Left cardiac atrium (tissue), 4 donors: ENCODE measurements at places on chromosomes 12 and 14. TPM values are rescaled to one million over a fixed set of nuclear protein-coding genes. Genes with fewer than 3 reads are reported as not detected.

DNA sequence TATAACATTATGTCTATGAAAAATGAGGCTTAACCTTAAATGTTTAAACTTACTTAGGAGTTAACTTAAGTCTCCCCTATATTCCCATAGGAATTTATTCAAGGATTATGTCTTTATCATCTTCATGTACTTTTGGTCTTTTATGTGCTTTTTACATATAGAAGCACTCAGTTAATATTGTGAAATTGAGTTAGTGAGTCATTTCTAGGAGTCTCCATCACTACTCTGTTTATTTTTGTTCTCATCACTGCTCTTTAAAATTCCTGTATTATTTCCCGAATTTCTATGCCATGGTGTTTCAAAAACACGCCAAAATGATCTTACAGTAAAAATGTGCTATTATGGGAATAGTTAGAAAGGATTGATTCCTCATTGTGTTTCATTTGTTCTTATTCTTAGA, 31.6 kb downstream of the TBC1D15 start:
- DNase-seq: no peak

GRCh38 chr12:64582862-64583261, 27.4 kb upstream of the RASSF3 start:
- no peak for DNase-seq

- no peak for DNase-seq
Observed at GRCh38 chr12:1505576-1505975, 88.8 kb downstream of the FBXL14 start.

Gene NFATC4
- 30.9 TPM for total RNA-seq

DNA sequence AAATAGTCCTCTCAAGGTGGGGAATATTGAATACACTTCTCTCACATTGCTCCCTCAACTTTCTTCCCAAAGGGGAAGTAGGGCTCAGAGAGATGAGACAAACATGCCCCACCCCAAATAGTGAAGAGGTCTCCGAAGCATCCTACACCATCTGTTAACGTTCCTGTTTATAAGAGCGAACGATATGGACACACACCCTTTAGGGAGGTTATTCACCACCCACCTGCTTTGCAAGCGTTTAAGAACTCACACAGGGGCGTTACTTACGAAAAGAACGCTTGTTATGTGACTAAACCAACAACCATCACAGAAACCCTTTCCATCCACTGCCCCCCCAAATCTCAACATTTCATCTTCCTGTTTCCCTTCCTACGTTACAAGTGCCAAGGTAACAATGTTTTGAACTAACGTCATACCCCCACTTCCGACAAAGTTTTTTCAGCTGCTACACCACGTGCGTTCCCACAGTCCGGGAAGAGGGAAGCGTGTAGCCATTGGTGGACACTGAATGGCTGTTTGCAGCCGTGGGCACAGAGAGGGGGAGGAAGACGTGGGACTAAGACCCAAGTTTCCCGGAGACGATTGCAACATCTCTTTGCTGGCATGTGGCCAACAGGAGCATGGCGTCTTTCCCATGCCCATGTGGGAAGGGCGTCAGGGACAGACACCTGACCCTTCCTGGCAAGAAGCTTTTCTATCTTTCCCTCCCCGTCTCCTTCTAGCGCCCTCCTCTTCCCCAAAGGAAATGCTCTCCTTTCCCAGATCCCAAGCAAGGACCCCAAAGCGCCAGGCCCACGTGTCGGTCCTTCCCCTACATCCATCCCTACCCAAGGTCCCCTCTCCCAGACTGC, 1.2 kb downstream of the YBX3 start:
- peak; percentile 94 for DNase-seq
